NK-92 treated with Interleukin-12 subunit alpha and Interleukin-12 subunit beta, amount 100 ng/mL, for 24 hours (cell line): ENCODE measurements at places on chromosomes 7 and 10.

DNA sequence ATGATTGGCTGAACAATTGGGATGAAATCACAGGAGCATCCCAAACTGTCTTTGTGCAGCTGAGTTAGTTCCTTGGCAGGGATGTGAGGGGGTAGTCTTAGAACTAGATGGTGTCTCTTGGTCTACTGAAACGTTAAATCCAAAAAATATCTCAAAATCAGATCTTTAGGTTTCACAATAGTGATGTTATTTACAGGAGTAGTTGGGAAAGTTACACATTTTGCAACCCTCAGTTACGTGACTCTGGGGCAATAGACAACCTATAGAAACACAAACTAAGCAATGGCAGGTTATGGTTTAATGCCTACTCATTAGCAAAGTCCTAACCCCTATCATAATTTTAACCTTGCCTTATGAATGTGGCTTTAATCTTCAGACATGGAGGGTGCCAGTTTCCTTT, 24.0 kb downstream of the PKD1L1 start:
- DNase-seq: no peak

DNA sequence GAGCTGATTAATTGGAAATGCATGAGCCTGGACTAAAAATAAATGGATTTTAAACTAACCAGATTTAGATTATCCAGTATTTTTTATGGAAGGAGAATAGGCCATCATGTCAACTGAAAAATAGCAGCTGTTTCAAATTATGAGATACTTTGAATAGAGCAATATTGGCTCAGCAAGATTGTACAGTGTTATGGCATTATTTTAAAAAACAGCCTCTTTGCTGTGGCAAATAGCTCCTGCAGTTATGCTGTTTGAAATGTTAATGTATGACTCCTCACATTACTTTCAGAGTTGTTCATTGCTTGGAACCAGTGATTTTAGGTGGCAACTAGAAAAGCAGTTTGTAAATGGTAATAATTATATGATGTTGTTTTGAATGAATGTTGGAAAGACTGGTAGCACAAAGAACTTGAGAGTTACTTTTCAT, 244.5 kb downstream of the KIAA1217 start:
- no peak for DNase-seq

DNA sequence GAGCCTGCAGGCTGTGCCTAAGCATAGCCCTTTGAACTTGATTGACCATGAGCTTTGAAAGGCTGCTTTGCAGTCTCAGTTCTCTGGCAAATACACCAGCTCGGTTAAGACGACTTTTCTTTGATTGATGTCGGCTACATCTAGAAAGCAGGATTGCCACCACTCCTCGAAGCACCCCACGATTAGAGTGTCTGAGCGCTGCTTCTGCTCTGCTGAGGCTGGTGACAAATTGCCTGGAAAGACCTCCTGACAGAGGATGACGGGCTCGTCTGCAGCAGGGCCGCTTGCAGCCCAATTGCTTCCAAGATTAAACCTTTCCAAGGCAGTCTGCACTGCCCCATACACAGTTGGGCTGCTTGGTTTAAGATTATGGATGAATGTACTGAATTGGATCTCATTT, 182.0 kb downstream of the CUX1 start:
- no peak for DNase-seq

DNA sequence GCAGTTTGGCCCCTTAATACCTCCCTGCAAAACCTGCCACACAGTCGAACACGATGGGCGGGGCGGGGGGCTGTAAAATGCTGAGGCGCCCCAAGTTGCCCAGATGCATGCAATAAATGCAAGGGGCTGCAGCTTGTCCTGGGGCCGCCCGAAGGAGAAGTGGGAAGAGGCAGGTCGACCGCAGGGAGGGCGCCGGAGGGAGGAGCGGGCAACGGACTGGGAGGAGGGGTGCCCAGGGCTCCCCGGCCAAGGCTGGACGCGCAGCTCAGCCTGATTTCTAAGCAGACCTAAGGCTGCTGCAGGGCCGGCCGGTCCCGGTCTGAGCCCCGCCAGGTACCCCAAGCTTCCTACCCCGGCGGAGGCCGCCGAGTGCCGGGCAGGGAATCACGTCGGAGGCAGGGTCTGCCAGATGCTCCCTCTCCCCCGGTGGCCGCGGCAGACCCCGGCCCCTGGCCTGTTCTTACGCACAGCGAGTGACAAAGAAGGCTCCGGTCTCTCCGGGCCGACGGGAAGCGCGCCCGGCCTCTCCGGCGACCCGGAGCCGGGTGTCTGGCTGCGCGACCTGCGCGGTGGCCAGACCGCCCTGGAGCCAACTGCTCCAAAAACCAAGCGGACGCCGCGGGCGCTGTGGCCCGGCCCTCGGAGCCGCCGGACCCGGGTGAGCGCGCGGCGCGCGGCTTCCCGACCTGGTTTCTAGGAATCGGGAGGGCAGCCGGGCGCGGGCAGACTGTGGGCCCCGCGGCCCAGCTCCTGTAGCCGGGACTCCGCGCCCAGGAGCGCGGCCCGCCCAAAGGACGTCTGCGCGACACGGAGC, 744 bp upstream of the EBF3 start:
- no peak for DNase-seq

- no peak for DNase-seq
These were observed 29.2 kb upstream of the CACUL1 start for GRCh38 chr10:118783776-118784545.

DNA sequence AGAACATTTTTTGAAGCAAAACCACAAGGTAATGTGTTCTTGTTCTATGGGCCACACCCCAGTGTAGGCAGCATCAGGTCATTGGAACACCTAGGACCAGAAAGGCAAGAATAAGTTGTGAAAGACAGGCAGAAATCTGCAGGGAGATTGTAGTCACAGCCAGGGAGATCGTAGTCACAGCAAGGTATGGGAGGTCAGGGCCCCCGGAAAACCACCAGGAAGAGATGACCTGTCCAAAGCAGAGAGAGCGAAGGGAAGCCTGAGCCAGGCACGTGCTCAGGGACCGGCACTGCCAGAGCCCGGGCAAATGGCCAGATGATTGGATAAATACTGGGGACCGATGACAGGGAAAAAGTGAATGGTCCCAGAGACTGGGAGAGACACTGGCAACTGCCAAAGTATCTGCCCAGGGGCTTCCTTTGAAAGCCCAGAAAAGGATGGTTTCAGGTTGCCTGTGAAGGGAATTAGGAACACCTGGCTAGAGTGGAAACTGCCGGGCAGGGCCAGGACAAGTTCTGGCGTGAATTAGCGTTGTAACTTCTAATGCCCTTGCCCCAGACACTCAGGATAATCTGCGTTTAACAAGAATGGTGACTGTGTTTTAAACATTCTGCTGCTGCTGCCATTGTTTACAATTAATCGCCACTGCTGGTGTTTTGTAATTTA, 3.9 kb upstream of the NOBOX start:
- no peak for DNase-seq

GRCh38 chr7:18140943-18141342, 113.3 kb upstream of the PRPS1L1 start:
- DNase-seq: no peak

DNA sequence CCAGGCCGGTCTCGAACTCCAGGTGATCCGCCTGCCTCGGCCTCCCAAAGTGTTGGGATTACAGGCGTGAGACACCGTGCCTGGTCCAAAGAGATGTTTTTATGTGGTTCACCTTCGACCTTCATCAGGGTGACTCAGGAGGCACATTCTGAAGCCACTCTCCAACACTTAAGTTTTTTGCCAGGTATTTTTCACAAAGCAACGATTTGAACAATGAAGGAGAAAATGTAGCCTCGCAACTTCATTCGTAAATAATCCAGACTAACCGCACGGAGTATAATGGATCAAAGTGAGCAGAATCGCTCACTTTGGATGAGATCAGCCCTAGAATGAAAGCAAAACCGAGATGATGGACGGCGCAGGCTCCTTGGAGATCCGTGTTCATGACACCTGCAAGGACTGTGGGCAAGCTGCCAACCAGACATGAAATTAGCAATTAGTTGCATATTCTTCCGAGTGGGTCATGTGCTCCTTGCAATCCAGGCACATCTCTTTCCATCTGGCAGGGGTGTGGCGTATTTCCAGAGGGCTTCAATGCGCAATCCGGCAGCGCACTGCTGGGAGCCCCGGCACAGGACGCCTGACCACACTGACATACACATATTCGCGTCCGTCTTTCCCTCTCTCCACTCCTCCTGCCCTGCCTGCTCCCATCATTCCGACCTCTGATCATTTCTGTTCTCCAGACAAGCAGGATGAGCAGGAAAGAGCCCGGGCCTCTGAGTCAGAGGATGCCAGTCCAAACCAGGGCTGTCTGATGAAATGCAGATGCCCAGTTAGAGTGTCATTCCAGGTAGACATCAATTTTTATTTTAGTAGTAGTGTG, 148.4 kb downstream of the KLF6 start:
- DNase-seq: no peak

DNA sequence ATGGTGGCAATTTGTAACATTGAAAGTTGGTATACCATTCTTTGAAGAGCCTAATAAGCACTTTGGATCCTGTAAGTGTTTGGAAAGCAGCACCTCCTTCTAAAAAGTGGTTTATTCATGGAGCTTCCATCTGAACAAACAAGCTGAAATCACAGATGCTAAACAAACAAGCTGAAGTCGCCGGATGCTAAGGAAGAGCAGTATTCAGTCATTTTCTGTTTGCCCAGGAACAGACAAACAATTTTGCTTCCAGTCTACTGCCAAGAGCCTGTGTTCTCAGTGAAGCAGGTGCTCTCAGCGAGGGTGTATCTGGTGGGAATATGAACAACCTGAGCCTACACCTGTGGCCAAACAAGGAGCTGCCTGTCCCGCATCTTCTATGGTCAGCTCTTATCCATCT, 6.3 kb downstream of the COL28A1 start:
- no peak for DNase-seq

GRCh38 chr7:140977741-140978140, 37.0 kb downstream of the MRPS33 start:
- no peak for DNase-seq

GRCh38 chr10:103013416-103013815, 95.3 kb downstream of the CNNM2 start:
- DNase-seq: no peak

- DNase-seq: no peak
These were observed 41.9 kb downstream of the MKI67 start for GRCh38 chr10:128084364-128084763.

- no peak for DNase-seq
These were observed 2.6 kb downstream of the VWC2 start for GRCh38 chr7:49775949-49776443.

GRCh38 chr7:51802718-51803117, 486.1 kb upstream of the COBL start:
- no peak for DNase-seq

GRCh38 chr7:94300176-94300835, 94.4 kb upstream of the COL1A2 start:
- no peak for DNase-seq

DNA sequence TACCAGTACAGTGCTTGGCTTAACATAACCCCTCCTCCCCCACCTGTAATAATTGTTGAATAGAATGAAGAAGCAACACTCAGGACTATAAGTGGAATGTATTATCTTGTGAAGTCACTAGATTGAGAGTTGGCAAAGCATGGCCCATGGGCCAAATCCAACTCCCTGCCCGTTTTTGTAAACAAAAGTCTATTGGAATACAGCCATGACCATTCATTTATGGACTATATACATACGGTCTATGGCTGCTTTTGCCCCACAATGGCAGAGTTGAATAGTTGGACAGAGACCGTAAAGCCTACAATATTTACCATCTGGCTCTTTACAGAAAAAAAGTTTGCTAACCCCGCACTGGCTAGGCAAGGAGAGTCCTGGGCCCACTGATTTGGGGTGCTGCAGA, 48.1 kb upstream of the CYCS start:
- DNase-seq: no peak

- DNase-seq: no peak
These were observed 83.6 kb downstream of the LARP4B start for GRCh38 chr10:847868-848267.

GRCh38 chr7:123601530-123601929, at the start of gene ASB15:
ASB15 (plus strand) TSS chr7:123601821; CDS start chr7:123614503, 12,682 bp downstream.
- no peak for DNase-seq

DNA sequence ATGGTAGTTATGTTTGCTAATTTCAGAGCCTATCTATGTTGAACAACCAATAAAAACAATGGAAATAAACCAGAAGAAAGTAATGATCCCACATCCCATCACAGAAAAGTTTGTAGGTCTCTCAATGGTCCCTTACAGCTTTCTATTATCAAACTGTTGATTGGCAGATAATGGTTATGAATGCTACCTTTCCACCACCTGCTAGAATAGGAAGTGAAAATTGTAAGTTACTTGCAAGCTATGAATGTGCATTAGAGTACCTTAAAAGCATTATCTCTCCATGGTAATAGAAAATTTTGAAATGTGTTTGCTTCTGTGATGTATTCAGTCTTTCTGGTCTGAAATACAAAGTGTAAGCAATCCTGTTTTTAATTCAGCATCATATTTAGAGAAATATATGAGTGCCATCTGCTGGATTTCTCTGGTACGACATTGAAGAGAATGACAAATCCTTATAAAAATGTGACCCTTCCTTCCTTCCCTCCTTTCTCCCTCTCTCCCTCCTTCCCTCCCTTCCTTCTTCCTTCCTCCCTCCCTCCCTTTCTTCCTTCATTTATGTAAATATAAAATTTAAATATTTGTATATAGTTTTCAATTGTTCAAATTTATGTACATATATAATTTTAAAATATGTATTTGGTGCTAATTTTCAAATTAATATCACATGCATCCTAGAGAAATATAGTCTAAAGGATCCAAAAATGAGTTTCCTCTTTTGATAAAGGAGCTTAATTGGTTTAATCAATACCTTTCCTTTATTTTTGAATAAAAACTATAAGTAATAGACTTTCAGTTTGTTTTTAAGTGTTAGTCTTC, 41.4 kb upstream of the PNLIPRP3 start:
- DNase-seq: no peak

GRCh38 chr7:28106321-28106829, 74.2 kb downstream of the JAZF1 start:
- DNase-seq: no peak
